ENCODE measurements at places on chromosomes 1 and 21.

DNA sequence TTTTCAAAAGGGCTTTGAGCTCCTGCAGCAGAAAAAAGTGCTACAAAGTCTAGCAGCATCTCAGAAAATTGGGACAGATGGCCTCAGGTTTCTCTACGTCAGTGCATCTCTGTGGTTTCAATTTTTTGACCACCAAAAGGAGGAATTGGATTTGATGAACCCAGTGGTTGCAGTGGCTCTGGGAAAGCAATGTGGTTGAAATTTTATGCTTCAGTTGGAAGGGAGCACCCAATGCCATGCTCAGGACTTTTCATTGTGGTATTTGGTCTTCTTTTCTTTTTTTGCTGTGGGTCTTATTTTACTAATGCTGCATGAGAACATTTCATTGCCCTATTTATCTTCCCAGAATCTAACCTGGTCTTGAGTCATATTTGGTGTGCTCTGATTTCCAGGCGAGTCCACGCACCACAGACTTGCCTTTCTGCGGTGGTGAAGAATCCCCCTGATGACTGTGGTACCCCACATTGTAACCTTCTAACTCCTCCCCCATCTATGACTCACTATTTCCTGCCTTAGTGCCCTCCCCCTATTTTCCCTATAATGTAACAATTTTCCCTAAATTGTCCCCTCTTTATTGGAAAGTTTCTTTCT is 56.7 kb downstream of the S1PR1 start:
- H3K27ac ChIP-seq, result no peak overlapping the region
- H3K36me3 ChIP-seq, result no peaks in the 10 kb centered on the region
- peaks cover 3% of the 10 kb centered on the region for H3K27me3 ChIP-seq
- H3K4me3 ChIP-seq, result no peak overlapping the region
- peaks cover 4% of the 10 kb centered on the region for H3K4me1 ChIP-seq

- no peak overlapping the region for H3K4me3 ChIP-seq
- no peak for DNase-seq
- H3K4me1 ChIP-seq, result no peaks in the 10 kb centered on the region
- no peak overlapping the region for H3K27ac ChIP-seq
Observed at GRCh38 chr1:181562395-181562794, 79.1 kb downstream of the CACNA1E start.

GRCh38 chr1:34143975-34144374 is 21.1 kb downstream of the CSMD2 start:
- no peaks in the 10 kb centered on the region for H3K36me3 ChIP-seq
- DNase-seq, result no peak
- no peaks in the 10 kb centered on the region for H3K4me1 ChIP-seq

- H3K27ac ChIP-seq, result no peak overlapping the region
- no peaks in the 10 kb centered on the region for H3K4me1 ChIP-seq
- H3K4me3 ChIP-seq, result no peak overlapping the region
- H3K27me3 ChIP-seq, result peaks cover 4% of the 10 kb centered on the region
- DNase-seq, result no peak
- no peaks in the 10 kb centered on the region for H3K36me3 ChIP-seq
Observed at GRCh38 chr1:90204023-90204590, 209.2 kb downstream of the ZNF326 start.

DNA sequence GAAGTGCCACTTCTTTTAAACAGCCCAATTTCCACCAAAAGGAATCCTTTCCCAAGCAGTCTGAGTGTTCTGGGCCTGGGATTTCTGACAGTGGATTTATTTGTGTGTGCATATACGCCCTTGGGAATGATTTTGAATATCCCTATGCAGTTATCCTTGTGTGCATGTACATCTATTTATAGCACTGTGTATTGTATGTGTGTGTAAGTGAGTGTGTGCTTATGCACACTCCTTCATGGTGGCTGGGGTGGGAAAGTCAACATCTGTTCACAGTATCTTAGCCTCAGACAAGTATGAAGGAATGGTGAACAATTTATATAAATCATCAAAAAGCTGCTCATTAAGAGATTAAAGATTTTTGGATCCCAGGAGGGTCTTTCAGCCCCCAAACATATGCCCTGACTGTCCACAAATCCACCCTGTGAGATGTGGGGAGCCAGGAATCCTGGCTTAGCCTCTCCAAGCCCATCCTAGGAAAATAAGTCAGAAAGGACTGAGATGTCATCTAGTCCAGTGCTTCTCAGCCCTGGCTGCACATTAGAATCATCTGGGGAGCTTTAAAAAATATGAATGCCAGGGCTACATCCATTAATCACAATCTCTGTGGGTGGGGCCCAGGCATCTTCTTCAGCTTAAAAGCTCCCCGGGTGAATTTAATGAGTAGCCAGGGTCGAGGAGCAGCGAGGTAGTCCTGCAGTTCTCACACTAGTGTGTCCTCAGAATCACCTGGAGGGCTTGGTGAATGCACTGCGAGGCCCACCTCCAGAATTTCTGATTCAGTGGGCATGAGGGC is 101.4 kb downstream of the PLXNA2 start:
- no peak overlapping the region for H3K4me3 ChIP-seq
- no peak overlapping the region for H3K27ac ChIP-seq
- H3K4me1 ChIP-seq, result peaks cover 22% of the 10 kb centered on the region
- no peak for DNase-seq
- H3K36me3 ChIP-seq, result no peaks in the 10 kb centered on the region

- no peak overlapping the region for H3K27ac ChIP-seq
- DNase-seq, result no peak
- no peaks in the 10 kb centered on the region for H3K27me3 ChIP-seq
Observed at GRCh38 chr1:40986956-40987355, 7.5 kb downstream of the CTPS1 start.

DNA sequence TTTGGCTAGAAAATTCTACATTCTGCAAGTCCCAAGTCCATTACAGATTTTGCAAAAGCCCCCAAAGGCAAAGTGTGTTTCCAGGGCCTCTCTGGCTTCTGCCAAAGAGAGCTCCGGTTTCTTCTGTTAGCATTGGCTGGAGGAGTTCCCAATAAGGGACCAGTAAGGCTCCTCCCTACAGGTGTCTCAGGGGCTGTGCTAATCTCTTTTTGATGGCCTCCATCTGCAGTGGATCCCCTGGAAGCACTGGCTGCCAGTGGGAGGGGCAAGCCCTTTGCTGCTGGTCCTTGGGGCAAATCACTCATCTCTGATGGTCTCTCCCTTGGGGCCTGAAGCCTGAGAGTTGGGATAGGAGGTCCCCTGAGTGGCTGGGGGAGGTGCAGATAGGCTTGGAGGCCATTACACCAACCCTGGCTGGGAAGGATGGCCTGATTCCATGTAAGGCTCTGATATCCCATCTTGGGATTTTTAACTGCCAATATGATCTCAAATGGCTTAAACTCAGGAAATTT is 89.1 kb upstream of the USP24 start:
- no peak for DNase-seq
- no peaks in the 10 kb centered on the region for H3K36me3 ChIP-seq
- H3K27ac ChIP-seq, result no peak overlapping the region
- H3K27me3 ChIP-seq, result peaks cover 3% of the 10 kb centered on the region
- H3K4me3 ChIP-seq, result no peak overlapping the region

GRCh38 chr1:47875831-47876586 is 121.2 kb downstream of the TRABD2B start:
- no peaks in the 10 kb centered on the region for H3K36me3 ChIP-seq
- peaks cover 6% of the 10 kb centered on the region for H3K4me1 ChIP-seq
- no peak overlapping the region for H3K27ac ChIP-seq
- no peaks in the 10 kb centered on the region for H3K27me3 ChIP-seq
- DNase-seq, result no peak
- no peak overlapping the region for H3K4me3 ChIP-seq

DNA sequence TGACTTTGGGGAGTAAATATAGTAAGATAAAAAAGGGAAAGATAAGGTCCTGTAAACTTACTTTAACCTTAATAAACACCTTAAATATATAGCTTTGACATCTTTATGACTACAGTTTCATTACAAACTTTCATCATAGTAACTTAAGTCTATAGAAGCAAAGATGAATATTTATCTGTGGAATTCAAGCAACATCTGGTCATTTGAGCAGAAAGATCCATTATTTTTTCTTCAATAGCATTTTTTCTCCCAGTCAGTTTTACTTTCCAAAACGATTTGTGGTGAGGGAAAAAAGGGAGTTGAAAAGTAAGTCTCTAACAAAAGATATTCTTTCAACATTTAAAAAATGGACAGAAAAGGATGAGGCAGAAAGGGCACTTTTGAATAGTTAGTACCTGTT is 69.0 kb downstream of the HMCN1 start:
- no peaks in the 10 kb centered on the region for H3K4me1 ChIP-seq
- H3K27ac ChIP-seq, result no peak overlapping the region
- H3K27me3 ChIP-seq, result no peaks in the 10 kb centered on the region
- H3K4me3 ChIP-seq, result no peak overlapping the region
- H3K36me3 ChIP-seq, result no peaks in the 10 kb centered on the region

GRCh38 chr1:196598942-196599748 is 9.1 kb downstream of the KCNT2 start:
- no peaks in the 10 kb centered on the region for H3K27me3 ChIP-seq
- H3K4me3 ChIP-seq, result no peak overlapping the region
- DNase-seq, result no peak
- H3K27ac ChIP-seq, result no peak overlapping the region

DNA sequence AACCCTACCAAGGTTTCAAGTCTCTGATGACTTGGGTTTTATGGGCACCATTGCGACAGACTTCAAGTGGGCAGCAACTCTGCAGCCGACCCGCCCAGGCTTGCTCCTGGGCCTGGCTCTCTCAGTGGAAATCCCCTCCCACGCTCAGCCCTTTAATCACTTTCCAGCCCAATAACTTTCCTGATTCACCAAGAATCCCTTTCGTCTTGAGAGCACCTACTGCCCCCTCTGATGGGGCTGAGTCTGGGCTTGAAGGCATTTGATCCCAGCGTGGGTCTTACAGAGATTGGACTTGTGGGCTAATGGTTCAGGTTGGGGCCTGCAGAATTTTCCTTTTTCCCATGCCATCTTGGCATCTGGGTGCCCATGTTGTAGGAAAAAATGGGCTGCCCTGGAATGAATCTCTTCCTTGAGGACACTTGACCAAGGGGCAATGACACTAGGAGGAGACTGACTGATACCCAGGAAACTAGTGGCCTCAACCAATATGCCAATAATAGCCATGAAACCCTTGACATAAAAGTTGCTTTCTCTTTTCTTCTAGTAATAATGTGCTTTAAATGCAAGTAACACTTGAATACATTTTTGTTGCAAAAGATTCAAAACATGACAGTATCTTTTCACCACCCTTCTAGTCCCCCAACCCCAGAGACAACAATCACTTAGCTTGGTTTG is 7.8 kb upstream of the PHLDA3 start:
- no peaks in the 10 kb centered on the region for H3K27me3 ChIP-seq
- peaks cover 64% of the 10 kb centered on the region for H3K4me1 ChIP-seq
- peak overlapping the region; percentile 75 for H3K27ac ChIP-seq
- no peak for DNase-seq

DNA sequence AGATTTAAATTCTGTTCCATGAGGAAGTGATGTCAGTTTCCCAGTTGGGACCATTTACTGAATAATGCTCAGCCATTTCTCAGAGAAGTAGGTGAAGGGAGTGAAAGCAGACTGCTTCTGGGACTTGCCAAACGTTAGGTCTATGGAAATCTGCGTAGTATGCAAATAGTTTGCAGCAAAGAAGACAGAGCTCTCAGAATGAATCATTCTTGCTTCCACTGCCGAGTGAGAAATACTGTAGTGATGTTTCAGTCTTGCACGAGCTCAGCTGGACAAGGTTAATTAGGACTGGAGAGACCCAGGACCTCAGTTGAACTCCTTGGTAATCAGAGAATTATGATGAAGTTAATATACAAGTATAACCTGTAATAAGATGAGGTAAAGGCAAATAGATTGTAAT is 317.7 kb upstream of the DAB1 start:
- H3K27me3 ChIP-seq, result no peaks in the 10 kb centered on the region
- no peak for DNase-seq
- H3K36me3 ChIP-seq, result no peaks in the 10 kb centered on the region
- no peaks in the 10 kb centered on the region for H3K4me1 ChIP-seq

DNA sequence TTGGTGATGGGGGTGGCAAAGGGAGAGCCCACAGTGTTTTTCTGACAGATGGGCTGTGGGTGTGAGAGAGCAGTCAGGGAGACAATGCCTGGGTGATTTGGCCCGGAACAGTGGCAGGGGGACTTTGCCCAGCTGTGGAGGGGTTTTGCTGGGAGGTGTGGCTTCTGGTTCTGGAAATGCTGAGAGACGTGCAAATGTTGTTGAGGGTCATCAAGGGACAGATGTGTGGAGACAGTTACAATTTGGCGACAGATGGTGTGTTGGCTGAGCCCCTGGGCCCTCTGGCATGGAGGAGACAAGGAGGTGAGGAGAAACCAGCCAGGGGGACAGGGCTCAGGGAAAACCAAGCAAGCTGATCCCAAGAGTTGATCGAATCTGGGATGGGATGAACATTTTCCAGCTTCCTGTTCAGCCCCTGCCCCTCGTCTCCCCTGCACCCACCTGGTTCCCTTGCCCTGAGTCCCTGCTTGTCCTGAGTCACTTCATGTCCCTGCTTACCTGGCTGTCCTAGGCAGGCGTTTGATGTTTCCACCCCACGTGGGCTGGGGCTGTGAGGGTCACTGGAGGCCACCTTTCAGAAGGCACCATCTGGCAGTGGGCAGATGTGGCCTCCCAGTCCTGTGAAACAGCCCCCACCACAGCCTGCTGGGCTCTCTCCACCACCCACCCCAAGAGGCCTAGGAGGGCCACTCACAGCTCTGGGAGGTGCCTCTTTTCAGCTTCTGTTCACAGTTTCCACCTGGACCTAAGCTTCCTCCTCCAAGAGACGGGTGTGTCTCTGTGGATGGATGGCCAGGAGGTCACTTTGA is 15.8 kb upstream of the ZNF678 start:
- H3K36me3 ChIP-seq, result no peaks in the 10 kb centered on the region
- peaks cover 7% of the 10 kb centered on the region for H3K4me1 ChIP-seq
- H3K27me3 ChIP-seq, result no peaks in the 10 kb centered on the region
- no peak overlapping the region for H3K4me3 ChIP-seq
